Kidney capillary endothelial cell (primary cell): ENCODE measurements at places on chromosomes 3 and 15.

- DNase-seq, result no peak
Measured at GRCh38 chr3:124812291-124813265, 74.6 kb downstream of the ITGB5 start.

GRCh38 chr15:27705056-27705455 is 394.1 kb downstream of the OCA2 start:
- no peak for DNase-seq

DNA sequence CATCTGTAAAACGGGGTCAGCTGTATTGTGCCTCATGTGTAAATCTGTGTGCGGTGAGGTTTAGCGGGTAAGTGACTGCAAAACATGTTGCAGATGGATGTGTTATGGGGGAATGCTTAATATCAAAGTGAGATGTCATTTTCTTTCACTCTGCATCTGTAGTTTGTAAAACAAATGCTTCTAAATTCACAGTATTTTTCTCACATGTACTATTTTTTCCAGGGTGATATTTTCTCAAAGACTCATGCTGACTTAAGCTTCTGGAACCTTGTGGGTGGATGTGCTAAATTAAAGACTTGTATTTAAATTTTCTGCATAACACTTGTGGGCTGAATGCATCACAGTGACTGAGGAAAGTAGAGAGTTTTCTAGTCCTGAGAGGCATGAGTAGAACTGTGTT is 115.2 kb upstream of the TP63 start:
- no peak for DNase-seq

DNA sequence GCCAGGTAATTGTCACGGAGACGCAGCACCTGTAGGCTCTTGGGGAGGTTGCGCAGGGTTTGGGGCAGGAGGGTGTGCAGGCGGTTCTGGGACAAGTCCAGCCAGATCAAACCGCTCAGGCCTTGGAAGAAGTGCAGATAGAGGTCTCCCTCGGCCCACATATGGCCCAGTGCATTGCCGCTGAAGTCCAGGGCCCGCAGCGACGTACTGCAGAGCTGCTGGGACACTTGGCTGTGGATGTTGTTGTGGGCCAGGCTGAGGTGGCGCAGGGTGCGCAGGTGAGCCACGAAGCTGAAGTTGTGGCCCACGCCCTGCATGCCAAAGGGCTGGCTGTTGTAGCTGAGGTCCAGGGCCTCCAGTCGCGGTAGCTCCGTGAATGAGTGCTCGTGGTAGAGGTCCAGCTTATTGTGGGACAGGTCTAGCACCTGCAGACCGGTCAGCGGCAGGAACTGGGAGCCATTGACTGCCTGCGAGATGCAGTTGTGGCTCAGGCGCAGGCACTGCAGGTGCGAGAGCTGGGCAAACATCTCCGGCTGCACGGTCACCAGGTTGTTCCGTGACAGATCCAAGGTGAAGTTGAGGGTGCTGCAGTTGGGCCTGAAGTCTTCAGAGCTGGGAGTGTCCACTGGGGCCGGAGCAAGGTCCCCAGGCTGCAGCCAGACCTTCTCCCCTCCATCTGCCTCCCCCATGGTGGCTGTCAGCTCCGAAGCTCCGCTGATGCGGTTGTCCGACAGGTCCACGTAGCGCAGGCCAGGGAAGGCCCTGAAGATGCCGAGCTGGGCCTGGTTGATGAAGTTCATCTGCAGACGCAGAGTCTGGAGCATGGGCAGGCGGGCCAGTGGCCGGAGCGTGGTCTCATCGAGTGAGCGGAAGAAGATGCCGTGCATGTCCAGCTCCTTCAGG is 2.9 kb downstream of the TLR9 start:
- DNase-seq, result no peak

GRCh38 chr15:40075298-40076044 is 33.2 kb downstream of the BMF start:
- DNase-seq, result no peak

DNA sequence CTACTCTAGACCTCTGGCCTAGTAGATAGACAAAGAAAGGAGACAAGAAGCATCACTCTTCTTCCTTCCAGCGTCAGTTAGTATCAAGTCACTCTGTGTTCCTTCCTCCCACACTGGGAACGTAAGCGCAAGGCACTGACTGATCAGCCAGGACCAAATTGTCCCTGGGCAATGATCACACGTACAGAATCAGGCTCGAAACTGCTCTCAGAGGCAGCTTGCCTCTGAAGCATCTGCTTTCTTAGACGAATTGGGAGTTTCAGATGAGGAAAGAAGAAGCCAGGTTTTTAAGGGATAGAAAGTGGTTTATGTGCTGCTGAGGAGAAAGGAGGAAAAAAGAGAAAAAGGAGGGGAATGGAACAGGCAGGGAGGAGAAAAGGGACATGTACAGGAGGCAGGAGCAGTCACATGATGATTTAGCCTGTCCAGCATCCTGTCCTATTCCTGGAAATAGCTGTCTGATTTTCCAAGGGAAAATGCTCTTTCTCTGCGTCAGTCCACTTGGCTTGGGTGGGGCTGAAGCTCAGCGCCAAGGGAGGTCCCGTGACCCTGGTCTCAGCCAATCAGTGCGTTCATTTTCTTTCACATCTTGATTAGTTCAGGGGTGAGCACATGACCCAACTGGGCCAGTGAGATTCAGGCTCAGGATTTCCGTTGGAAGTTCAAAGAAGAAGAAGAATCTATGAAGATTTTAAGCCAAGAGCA is 102.0 kb upstream of the PRICKLE2 start:
- no peak for DNase-seq

- DNase-seq, result no peak
Measured at GRCh38 chr3:197305854-197306253, 7.4 kb upstream of the DLG1 start.
